ENCODE measurements at places on chromosomes 12 and 14.

DNA sequence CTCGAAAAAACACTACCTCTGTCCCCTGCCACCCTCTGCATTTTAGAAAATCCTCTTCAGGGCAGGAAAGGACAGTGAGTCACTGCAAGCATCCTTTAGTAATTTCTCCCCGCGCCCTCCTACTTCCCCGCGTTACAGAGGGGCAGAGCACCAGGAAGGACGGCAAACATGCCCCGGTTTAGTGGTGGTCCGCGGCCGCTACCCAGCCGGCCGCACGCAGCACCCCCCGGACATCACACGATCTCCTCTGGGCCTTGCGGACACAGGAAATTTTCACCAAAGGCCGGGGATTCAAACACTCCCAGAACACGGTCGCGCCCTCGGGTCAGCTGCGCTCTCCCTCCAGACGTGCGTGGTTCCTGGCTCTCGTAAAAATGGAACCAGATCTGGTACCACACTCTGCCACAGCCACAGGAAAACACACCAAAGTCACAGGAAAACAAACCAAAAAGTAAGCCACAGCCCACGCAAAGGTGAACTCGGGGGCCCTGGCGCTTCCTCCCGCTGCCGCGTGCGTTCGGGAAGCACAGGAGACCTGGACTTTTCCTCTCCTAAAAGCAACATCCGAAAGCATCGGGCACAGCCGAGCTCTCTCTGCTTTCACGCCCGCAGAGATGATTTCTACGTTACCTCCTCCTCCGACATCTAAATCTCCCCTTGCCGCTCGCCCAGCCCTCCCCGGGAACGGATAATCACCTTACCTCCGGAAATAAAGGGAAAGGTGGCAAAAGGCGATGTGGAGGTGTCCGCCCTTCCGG, 839 bp downstream of the SLC38A1 start:
- DNase-seq = peak; percentile 31

DNA sequence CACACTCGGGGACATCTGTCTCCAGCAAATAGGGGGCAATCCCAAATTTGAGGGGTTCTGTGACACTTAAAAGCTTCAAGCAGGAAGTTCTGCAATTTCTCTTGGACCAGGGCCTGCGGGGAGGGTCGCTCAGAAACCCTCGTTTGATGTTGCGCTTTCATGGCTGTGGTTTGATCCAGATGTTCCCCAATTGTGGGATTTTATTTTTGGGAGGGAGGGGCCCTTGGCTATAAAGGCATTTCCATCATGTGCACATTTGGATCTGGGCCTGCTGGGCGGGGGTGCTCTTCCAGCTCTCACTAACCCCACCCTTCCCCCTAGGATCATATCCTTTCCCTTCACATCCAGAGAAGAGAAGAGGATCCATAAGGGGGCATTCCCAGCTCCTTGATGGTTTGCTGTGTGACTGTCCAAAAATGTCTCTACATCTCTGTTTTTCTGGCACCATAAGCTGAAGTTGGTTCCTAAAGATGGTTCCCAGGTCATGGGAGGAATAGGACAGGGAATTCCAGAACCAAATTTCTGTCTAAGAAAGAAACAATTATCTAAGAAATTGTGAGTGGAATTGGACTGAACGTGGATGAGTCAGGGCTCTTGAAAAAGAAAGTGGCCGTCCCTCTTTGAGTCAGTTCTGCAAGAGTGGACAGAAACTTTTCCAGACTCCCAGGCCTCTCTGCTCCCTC, 47.2 kb downstream of the SMUG1 start:
- no peak for DNase-seq

- DNase-seq = no peak
These were observed 8.3 kb downstream of the KRT7 start for GRCh38 chr12:52241205-52241842.

- peak; percentile 82 for DNase-seq
These were observed 14.0 kb upstream of the HPD start for GRCh38 chr12:121872546-121873215.

GRCh38 chr12:113467502-113468364, 3.9 kb downstream of the LHX5 start:
- no peak for DNase-seq

DNA sequence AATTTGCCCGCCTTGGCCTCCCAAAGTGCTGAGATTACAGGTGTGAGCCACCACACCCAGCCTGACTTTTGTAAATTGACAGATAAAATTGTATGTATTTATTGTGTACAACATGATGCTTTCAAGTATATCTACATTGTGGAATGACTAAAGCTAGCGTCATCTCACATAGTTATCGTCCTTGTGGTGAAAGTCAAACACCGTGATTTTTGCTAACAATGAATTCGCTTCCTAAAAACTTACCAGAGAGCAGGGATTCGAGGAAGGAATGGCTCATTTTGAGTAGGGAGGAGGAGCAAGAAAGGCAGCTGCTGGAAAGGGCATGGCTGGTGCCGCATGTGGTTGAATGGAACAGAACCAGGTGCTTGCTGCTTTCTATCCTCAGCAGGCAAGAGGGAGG, 85.4 kb downstream of the LGMN start:
- peak; percentile 59 for DNase-seq

- DNase-seq = no peak
These were observed 303.7 kb upstream of the USP15 start for GRCh38 chr12:61956545-61956944.

- no peak for DNase-seq
These were observed 12.7 kb downstream of the GALNT9 start for GRCh38 chr12:132316497-132317232.

GRCh38 chr12:12661086-12661856, 34.7 kb downstream of the GPR19 start:
- DNase-seq = peak; percentile 86

- DNase-seq = no peak
These were observed 70.0 kb downstream of the TMTC1 start for GRCh38 chr12:29713729-29714128.

DNA sequence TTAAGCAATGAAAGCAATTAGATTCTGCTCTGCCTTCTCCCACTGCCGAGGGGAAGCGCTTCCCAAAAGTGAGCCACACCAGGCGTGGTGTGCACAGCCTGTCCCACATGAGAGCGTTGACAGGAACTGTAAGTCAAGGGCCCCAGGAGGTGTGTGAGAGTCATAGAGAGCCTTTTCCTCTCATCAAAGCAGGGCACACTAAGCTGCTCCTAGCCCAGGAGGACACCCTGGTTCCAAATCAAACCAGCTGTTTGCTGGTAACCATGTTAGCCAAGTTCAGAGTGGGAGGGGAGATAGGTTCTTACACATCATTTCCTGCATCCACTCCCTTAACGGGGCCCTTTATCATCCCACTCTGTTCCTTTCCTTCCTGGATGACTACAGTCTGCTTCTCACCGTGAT, 98.3 kb downstream of the SPTSSA start:
- DNase-seq = no peak

- DNase-seq = no peak
These were observed 129.7 kb upstream of the GRIP1 start for GRCh38 chr12:66808606-66809005.

DNA sequence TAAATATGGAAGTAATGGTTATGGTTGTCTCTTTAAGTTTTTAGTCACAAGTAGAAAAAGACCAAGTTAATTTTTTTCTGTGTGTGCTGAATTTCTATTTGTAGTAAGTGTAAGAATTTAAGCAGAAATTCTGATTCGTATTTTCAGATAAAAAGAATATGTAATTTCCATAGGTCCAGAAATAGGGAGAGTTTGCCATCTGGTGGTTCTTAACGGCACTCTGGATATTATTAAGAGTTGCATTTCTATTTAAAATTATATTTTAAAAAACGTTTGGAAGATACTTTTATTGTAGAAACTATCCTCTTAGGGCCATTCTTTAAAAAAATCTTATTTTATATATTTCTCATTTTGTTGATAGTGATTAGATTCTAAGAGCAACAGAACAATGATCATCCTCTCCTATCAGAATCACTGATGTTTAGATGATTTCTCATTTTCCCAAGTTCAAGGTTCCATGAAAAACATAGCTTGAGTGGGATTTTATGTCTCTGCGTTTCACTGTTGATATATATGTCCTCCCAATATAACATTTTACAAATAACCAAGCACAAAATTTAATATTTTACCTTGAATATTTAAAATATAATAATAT, 88.3 kb downstream of the LRRK2 start:
- DNase-seq = peak; percentile 11

DNA sequence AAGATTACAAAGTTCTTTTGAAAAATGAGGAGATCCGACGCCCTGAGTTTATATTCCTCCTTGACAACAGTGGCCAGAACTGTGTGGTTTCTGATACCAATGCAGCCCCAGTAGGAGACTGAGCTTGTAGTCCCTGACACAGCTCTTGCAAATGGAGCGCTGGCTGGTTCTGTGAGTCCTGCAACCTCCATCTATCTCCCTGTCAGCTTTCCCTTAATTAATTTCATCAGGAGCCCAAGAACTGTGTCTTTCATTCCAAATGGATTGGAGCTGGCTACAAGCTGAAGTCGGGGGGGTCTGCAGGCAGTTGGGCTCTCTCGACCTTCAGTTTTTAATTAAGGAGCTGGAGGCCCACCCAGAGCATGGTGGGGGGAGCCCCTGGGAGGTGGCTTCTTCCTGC, 160.6 kb downstream of the ADGRD1 start:
- peak; percentile 42 for DNase-seq

GRCh38 chr14:100019156-100019744, 46.0 kb upstream of the EVL start:
- DNase-seq = peak; percentile 38

- DNase-seq = no peak
These were observed 1.8 kb downstream of the CD63 start for GRCh38 chr12:55726971-55727370.

- DNase-seq = peak; percentile 5
These were observed 1.4 kb upstream of the APOBEC1 start for GRCh38 chr12:7667125-7667524.

DNA sequence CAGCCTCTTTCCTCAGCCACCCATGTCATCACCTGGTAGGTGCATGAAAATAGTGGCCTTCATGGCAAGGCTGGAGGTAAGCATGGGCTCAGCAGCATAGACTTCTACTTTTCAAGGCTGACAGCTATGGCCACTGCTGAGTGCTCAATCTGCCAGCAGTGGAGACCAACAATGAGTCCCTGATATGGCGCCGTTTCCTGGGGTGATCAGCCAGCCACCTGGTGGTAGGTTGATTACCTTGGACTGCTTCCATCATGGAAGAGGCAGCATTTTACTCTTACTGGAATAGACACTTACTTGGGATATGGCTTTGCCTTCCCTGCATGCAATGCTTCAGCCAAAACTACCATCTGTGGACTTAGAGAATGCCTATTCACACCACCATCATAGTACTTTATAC, 39.5 kb upstream of the USP44 start:
- DNase-seq = no peak

DNA sequence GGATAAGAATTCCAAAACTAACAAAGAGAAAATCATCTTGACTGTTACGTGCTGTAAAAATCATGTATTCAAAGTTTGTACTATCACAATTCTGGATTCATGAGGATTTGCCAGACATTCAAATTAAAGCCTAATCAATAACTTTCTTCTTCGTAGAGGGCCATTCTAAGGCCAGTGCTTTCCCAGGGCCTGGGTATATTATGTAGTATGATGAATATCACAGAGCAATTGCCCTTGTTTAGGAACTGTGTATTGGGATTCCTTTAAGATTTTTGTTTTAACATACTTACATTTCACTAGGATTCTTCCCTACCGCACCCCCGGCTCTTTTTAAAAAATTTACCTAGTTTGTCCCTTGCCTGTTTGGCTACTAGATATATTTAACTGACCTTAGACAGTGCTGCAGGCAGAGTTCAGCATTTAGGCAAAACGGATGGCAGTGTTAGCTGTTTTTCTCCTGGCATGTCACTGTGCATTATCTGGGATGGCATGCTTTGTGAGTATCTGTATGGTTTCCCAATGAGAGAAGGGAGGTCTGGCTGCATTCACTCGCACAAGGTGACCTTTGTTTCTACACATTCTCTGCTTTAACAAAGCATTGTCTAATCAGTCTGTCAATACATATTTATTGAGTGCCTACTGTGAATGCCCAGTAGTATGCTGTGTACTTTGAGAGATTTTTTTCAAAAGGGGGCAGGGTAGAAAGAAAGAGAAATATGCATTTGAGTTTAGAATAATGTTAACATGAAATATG, 63.3 kb downstream of the ERC1 start:
- no peak for DNase-seq

DNA sequence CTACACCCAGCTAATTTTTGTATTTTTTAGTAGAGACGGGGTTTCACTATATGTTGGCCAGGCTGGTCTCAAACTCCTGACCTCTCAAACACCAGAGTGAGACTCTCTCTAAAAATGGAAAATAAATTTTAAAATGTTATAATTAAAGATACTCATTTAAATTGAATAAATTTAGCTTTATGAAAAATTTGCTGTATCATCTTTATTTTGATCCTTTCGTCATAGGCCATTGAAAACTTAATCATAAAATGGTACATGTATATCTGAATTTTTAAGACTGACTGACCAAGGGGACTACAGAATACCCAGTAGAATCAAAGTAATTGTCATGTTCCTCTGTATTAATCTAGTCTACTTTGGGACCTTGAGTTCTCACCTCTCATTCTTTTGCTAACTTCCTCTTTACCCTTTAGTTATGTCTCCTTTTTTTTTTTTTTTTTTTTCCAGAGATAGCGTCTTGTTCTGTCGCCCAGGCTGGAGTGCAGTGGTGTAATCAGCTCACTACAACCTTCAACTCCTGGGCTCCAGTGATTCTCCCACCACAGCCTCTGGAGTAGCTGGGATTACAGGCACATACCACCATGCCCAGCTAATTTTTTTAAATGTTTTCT, 9.5 kb downstream of the RAB5B start:
- DNase-seq = no peak

- no peak for DNase-seq
These were observed 60.0 kb downstream of the PTPRB start for GRCh38 chr12:70577283-70577634.

GRCh38 chr12:15580431-15580830, 208.8 kb downstream of the EPS8 start:
- DNase-seq = no peak

GRCh38 chr14:102883089-102883541, 39.3 kb upstream of the AMN start:
- no peak for DNase-seq

DNA sequence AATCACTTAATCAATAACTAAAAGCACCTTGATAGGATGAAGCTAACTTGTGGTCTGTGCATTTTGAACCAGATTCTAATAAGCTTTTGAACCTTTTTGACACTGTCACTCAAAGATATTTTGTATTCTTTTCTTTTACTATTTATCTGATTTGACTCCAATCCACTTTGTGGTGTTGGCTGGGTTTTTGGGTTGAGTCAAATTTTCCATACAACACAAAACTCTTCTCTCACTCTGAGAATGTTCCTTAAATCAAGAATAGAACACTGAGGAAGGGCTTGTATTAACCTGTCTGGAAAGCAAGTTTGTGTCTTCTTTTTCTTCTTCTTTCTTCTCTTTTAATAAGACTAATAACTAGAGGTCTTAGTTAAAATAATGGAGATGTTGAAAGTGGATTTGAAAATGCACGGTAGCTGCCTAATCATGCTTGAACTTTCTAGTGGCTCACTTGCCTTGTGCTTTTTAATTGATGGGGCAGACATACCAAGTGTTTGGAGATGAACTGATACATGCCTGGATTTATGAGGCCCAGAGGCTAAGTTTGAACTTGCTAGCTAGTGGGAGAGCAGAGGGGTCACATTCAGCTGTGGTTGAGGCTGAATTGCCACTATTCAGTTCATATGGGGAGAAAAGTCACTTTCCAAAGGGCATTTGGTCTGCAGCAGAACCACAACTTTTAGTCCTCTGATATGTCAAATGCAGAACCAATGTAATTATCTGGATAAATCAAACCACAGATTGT, 93.5 kb upstream of the PTHLH start:
- DNase-seq = no peak
